ENCODE measurements at places on chromosomes 16 and 17.

DNA sequence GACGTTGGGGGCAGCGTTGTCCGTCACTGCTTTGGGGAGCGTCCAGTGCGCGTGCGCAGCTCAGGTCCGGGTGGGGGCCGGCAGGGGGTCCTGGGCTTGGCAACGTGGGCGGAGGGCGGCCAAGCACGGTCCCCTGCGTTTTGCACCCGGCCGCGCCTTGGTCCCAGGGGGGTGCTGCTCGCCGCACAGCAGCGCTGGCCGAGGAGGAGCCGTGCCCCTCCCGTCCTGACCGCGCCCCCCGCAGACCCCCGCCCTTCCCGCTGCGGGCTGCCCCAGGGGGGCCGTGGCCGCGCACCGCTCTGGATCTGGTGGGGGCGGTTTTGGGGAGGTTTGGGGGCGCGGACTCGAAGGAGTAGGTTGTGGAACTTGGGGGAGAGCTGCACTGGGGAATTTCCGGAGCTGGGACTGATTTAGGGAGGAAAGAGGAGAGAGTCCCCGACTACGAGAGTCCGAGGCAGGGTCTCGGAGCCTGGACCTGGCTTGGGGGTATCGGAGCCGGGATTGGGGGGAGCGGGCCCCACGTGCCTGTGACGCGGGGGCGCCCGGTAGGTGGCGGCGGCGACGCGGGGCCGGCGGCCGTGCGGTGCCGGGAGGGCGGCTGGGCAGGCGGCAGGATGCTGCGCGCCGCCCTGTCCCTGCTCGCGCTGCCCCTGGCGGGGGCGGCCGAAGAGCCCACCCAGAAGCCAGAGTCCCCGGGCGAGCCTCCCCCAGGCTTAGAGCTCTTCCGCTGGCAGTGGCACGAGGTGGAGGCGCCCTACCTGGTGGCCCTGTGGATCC lies at the start of gene SLC9A5:
Gene SLC9A5, plus strand, starts transcription at position 579 of the 777 bp plus-strand sequence. Its CDS starts 36 bp downstream, at position 615.
- DNase-seq = no peak

- DNase-seq = peak; percentile 28
Observed at GRCh38 chr17:22600644-22601298, 908.4 kb downstream of the KCNJ18 start.

DNA sequence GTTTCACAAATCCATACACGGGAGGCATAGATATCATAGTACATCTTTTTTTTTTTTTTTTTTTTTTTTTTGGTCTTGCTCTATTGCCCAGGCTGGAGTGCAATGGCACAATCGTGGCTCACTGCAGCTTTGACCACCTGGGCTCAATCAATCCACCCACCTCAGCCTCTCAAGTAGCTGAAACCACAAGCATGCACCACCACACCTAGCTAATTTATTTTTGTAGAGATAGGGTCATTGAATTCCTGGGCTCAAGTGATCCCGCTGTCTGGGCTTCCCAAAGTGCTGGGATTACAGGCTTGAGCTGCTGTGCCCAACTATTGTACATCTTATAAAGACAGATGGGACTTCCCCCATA lies 3.5 kb upstream of the RAPGEFL1 start:
- DNase-seq = no peak

GRCh38 chr16:67284699-67285646 lies 5.6 kb downstream of the PLEKHG4 start:
- no peak for DNase-seq

GRCh38 chr17:4064366-4064765 lies 78.5 kb downstream of the ZZEF1 start:
- DNase-seq = no peak

DNA sequence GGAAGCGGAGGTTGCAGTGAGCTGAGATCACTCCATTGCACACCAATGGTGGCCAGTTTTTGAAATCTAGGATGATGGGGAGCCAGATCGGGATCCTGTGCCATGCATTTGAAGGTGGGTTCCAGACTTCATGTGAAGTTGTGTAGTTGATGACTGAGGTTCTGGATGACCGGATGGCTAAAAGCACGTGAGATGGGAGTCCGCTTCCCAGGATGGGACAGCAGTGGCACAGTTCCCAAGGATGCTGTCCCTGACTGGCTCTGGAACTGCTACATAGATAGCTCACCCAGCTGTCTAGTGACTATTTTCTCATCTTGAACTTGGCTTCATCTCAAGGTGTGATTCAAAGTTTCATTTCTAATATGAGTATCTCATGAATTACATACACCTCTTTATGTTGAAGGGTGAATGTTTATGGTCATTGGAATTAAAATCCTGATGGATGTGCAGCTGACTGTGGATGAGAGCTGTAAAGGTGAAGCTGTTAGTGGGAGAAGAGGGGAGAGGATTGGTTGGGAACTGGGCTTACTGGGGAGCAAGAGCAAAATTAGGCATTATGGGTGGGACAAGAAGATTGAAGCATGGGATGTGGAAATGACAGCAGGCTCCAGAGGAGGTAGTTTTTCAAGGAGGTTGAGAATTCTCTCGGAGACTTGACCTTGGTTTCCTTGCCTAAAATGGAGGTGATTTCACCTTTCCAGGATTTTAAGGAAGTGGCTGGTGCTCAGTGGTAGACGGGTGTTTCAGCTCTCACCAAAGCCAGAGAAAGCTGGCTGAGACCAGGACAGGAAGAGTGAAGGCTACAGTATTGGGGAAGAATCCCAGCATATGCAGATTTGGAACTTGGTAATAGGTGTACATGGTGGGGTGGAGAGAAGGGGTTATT lies 8.2 kb downstream of the TUFM start:
- no peak for DNase-seq

DNA sequence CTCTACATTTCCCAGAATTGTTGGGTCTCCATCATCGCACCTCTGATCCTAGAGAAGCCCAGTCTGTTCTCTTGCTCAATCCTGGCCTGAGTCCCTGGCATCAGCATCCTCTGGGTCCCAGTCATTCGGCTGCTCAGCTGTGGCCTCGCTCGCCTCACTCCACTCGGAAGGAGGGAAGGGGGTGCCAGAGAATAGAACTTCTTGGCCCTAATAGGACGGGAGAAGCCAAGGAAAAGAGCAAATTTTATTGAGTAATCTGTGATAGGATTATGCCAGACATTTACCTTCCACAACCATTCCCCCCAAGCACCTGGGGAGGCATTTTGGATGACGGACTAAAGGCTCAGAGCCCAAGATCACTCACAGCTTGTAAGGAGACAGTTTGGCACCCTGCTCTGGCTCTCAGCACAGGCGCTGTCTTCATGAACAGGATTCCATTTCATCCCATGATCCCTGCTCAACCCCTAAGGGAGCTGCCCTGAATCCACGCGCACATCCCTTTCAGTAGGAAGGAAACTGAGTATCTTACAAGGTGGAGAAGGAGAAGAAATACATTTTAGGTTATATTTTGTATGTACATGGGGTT lies 498 bp upstream of the CLEC10A start:
- no peak for DNase-seq

DNA sequence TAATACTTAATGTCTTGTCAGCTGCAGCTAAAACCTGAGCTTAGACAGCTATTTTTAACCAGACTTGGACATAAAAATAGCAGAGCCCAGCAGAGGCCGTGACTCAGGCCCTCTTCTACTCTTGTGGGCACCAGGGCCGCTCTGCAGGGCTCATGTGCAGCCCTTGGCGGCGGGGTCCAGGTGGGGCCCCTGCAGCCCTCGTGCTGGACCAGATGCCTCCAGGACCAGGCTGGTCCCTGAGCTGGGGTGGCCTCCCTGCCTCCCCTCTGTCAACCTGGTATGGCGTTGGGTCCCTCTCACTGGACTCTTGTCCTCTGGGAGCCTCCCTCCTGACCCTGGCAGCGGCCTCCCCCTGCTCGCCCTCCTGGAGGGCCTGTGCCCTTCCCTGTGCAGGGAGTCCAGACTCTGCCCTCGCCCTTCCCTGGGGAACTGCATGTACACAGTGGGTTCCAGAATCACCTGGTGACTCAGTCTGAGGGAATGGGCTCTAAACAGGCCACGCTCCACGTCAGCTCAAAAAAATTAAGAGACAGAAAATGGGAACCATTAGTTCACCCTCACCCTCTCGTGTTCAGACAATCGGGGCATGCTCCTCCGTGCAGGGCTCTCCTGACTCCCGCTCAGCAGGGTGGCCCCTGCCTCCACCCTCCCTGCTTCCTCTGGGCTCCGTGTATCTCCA lies 9.7 kb downstream of the CDK5R1 start:
- no peak for DNase-seq

DNA sequence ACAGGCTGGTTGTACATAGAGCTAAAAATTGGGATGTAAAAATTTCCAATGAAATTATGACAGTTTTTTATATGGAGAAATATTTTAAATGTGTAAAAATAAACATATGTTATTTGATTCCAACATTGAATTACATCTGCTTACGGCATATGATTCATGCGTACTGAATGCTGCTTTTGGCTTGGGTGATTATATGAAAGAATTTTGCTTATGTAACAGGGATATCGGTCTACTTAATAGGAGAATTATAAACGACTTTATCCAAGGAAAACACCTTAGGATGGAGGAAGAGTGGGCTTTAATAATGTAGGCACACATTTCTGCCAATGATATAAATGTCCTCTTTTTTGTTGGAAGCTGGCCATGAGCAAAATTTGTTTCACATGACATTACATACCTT lies 197.3 kb upstream of the GOT2 start:
- no peak for DNase-seq

GRCh38 chr17:441155-441950 lies 88.7 kb upstream of the RPH3AL start:
- DNase-seq = no peak

GRCh38 chr16:71648162-71648561 lies 22.2 kb downstream of the MARVELD3 start:
- peak; percentile 91 for DNase-seq

GRCh38 chr16:58201163-58201562 lies 3.3 kb upstream of the CSNK2A2 start:
- DNase-seq = no peak

DNA sequence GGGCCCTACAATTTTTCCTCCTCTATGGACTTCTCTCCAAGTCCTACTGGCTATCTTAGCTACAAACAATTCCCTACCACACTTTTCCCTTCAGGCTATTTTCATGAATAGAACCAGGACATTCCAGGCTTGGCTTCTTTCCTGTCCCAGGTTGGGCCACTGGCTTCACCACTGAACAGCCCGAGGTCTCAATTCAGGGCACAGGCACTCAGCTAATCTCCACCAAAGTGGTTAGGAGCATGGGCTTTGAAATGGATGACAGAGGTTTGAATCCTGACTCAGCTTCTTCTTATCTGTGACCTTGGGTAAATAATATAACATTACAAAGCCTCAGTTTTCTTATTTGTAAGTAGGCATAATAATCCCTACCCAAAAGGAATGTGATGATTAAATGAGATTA lies 50.9 kb upstream of the ZNF629 start:
- DNase-seq = no peak

DNA sequence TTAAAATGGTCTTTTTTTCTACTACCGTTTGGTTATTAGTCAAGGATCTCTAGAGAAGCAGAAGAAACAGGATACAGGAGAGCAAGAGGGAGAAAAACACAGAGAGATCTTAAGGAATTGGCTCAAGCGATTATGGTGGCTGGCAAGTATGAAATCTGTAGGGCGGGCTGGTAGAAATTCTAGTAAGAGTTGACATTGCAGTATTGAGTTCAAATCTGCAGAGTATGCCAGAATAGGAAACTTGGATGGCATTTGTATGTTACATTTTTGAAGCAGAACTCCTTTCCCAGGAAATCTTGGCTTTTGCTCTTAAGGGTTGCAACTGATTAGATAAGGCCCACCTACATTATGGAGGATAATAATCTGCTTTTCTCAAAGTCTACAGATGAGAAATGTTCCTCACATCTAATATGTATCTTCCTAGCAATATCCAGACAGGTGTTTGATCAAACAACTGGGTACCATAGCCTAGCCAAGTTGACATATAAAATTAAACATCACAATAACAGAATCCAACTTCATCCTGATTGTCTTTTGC lies 4.0 kb downstream of the KCNJ16 start:
- DNase-seq = no peak

GRCh38 chr16:73717266-73717974 lies 579.2 kb upstream of the PSMD7 start:
- no peak for DNase-seq

DNA sequence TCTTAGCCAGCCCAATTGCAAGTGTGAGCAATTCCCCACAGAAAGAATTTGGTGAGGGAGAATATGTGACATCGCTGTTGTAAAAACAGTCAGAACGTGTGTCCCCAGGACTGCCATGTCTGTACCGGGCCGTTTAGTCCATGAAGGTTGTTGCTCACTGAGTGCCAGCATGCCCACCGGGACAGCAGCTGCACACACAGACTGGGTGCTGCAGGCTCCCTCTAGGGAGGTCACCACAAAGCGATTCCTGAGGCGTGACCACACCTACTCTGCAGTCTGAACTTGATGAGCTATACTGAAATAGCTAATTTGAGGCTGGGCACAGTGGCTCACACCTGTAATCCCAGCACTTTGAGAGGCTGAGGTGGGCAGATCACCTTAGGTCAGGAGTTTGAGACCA lies 44.1 kb upstream of the ADORA2B start:
- no peak for DNase-seq

- no peak for DNase-seq
Observed at GRCh38 chr16:75250809-75251279, 580 bp downstream of the BCAR1 start.

- DNase-seq = no peak
Observed at GRCh38 chr17:72876413-72876812, 216.1 kb downstream of the SLC39A11 start.

GRCh38 chr16:53090286-53090590 lies 35.4 kb downstream of the CHD9 start:
- DNase-seq = no peak

GRCh38 chr17:51630101-51630671 lies 369.8 kb downstream of the UTP18 start:
- DNase-seq = no peak

- DNase-seq = no peak
Observed at GRCh38 chr16:700684-701584, 4.7 kb downstream of the FBXL16 start.
